Left forelimb (tissue), 1 donor: ENCODE measurements at places on chromosomes 11 and 22.

DNA sequence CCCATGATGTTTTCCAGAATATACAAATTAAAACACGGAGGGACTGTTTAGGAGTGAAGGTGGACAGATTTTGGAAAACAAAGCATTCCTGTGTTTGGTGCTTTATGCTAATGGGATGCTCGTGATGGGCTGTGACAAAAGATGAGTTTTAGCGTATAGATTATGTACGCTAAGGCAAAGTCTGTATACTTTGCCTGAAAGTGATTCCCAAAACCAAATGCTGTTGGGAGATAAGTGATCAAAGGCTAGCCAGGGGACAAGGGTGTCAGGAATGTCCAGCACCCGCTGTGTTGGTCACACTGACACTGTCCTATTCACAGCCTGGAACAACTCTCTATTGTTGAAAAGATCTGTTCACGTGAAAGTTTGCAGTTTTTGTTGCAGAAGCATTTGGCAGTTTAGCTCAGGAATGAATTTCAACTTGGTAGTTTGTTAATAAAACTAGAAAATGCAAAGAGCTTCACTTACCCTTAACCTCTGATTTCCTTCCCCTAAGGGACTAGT, 1.5 kb downstream of the JAM3 start:
- no peak for DNase-seq

DNA sequence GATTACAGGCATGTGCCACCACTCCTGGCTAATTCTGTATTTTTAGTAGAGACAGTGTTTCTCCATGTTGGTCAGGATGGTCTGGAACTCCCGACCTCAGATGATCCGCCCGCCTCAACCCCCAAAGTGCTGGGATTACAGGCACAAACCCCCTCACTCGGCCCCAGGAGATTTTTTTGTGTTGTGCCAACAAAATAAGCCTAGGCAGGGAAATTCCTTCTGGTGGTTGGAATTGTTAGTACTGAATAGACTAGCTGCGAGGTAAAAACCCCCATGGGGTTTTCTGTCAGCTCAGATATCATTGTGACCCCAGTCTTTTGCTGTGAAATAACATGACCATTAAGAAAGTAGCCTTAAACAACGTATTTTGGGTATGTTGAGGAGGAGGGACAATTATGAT, 144.9 kb downstream of the BCR start:
- DNase-seq: no peak

- DNase-seq: no peak
These were observed 116.9 kb downstream of the SIK3 start for GRCh38 chr11:116981266-116981885.

GRCh38 chr22:23074451-23074850, 4.1 kb downstream of the GNAZ start:
- no peak for DNase-seq

- no peak for DNase-seq
These were observed 36.0 kb downstream of the ART5 start for GRCh38 chr11:3605771-3606203.

GRCh38 chr22:44583854-44584253, 85.8 kb upstream of the RTL6 start:
- DNase-seq: peak; percentile 58

DNA sequence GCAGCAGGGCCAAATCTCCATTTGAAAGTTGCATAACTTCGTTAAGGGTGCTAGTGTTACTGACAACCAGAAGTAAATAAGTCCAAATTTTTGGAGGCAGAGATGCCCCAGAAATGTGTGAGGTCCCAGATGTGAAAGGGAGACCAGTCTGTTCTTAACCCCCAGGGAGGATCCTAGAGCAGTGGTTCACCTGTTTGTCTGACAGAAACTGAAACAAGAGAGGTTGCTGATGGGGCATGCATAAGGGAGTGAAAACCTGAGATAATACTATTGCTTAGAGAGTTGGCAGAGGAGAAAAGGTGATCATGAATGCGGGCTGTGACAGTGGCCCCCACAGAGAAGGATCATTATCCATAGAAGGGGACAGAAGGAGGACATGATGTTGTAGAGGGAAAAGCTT, 3.8 kb downstream of the CBLIF start:
- no peak for DNase-seq

DNA sequence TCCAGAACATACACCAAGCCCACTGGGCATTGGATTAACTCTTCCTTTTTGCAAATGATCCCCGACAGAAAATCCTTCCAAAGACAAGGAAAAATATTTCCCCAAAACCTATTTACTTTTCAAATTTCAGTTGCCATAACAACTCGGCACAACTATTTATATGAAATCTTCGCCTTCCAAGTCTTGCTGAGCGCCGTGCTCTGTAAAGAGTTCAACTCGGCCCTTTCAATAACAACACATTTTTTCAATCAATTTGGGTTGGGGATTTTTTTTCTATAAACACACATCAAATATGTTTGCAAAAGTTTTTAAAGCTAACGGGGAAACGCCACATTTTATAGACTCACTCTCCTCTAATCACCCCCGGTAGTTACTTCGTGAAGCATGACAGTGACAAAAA, 333.8 kb downstream of the MN1 start:
- DNase-seq: no peak

DNA sequence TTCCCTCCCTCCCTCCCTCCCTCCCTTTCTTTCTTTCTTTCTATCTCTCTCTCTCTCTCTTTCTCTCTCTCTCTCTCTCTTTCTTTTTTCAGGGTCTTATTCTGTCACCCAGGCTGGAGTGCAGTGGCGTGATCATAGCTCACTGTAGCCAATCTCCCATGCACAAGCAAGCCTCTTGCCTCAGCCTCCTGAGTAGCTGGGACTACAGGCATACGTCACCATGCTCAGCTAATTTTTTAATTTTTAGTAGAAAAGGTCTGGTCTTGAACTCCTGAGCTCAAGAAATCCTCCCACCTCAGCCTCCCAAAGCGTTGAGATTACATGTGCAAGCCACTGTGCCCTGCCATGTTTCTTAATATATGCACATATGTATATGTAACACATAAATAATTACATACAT, 19.0 kb downstream of the TSKU start:
- no peak for DNase-seq

GRCh38 chr11:77345621-77346020, 44.1 kb upstream of the GDPD4 start:
- DNase-seq: no peak

GRCh38 chr11:114559425-114560310, at the start of gene NXPE1:
TSS of gene NXPE1 (minus strand) at chr11:114559881. CDS start at chr11:114551201, 8,680 bp downstream.
- no peak for DNase-seq

GRCh38 chr11:73804712-73805111, 17.0 kb downstream of the MRPL48 start:
- DNase-seq: no peak

DNA sequence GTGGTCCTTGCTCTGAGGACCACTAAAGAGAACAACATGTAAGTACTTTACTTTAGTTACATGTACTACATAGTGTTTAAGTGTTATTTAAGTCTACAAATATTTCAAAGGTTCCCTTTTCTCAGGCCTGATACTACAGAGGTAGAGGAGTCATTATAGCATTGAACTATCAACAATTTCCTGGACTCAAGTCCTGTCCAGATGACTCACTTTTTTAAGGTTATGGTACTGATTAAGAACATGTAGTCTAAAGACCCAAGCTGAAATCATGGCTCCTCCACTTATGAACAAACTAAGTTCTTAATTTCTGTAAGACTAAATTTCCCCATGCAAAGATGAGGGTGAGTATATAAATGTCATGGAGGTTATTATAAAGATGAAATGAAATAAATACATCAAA, 74.7 kb downstream of the NARS2 start:
- no peak for DNase-seq

DNA sequence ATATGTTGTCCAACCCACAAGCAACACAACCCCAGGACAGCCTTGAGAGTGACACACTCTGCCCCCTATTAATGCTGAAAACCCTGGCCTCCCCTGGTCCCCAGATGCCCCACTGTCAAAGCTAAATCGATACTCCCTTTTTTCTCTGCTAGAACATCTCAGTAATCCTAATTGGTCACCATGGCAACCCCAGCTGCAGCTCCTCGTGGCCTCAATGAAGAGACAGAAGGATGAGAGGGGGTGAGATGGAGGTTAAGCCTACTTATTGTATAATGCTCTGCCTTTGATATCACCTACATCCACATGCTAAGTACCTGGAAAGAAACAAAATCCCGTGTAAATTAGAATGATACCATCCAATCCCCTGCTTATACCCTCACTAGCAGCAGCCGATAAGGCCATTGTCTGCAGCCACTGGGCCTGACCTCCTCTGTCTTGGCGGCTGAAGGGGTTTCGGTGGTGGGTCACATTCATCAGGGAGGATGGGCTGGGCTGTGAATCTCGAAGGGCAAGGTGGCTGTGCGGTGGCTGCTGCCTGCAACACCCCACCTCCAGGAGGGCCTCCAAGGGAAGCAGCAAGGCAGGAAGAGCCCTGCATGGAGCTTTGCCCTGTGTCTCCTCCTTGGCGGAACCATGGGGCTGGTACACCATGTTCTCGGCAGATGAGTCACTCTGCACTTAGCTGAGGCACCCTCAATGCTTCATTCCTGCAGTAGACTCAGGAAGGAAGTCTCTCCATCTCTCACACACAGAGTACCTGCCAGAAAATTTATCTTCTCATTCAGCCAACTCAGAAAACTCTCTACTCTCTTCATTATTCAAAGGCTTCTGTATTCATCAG, 399.5 kb downstream of the BUD13 start:
- no peak for DNase-seq

DNA sequence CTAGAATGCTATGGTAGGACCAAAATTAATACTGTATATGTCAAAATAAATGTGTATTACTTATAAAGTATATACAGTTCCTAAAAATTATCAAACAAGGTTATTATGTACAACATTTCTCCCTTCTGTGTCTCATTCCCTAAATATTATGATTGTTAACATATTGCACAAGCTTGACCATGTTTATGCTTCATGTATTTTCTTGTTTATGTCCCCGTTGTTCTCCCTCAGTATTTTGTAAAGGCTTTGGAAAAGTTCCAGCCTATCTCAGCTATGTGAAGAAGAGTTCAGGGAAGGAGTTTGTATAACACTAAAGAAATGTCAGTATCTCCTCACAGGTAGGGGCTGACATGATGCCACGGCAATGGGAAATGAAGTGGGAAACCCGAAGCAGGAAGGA, 19.6 kb downstream of the ADM start:
- DNase-seq: no peak

GRCh38 chr22:38843201-38843656, 599 bp downstream of the NPTXR start:
- DNase-seq: peak; percentile 84

DNA sequence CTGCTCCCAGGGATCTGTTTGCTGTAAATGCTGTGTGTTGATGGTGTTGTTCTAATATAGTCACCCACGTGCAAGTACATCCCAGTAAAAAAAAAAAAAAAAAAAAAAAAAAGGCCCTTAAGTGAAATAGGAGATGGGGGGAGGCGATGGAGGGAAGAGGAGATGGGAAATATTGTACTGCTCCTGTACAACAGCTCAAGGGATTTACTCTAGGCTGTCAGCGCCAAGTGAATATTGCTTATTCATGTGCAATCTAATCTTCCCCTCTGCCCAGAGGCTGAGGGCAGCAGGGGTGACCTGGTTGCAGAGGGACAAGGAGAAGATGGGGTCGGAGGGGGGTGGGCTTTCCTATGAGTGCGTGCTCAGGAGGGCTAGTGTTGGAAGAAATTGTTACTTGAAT, 206.2 kb upstream of the CADM1 start:
- no peak for DNase-seq

DNA sequence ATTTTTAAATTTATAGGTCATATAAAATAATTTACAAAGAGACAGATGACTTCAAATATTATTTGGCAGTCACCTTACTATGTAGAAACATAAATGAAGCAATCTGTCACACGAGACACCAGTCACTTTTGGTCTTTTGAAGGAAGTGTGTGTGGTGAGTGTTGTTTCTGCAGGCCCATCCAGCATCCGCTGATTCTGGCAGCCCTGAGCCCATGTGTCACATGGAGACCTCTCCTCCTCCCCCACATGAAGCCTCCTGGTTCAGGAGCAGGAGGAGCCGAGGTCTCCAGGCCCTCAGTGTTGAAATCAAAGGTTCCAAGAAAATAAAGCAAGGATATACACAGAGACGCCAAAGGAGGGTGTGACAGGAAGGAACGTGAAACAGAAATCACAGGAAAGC, 60.1 kb downstream of the ARFGAP3 start:
- DNase-seq: peak; percentile 18

DNA sequence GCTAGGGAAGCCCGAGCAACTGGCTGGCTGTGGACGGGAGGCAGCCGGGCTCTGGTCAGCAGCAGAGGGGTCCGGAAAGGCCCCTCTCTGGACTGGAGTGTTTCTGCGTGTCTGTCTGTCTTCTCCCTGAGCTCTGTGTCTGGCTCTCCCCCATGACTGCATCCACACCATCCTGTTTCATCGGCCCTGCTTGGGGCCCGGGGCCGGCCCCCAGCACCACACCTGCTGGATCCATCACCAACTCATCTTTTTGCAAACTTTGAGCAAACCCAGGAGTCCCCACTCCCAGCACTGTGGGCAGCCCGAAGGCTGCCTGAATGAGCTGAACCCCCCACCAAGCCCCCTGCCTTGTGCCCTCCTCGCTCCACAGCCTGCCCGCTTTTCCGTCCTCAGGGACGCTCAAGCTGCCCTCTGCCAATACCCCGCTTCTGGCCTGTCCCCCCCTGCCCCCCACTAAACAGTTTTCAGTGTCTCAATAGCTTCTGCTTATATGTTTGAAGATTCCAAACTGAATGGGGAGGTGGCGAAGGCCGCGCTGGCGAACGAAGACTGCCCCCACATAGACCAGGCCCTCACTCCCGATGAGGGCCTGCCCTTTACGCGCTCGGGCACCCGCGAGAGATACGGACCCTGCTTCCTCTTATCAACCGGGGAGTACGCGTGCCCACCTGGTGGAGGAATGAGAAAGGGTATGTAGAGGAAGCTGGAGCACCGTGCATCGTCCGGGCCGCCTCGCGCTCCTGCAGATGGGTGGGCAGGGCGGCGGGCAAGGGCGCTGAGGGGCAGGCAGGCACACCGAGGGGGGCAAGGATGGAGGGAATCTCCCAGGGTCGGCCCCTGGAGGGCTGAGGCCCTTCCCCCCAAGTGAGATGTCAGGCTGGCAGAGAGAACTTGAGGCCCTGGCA, 44.6 kb downstream of the KCNC1 start:
- no peak for DNase-seq

DNA sequence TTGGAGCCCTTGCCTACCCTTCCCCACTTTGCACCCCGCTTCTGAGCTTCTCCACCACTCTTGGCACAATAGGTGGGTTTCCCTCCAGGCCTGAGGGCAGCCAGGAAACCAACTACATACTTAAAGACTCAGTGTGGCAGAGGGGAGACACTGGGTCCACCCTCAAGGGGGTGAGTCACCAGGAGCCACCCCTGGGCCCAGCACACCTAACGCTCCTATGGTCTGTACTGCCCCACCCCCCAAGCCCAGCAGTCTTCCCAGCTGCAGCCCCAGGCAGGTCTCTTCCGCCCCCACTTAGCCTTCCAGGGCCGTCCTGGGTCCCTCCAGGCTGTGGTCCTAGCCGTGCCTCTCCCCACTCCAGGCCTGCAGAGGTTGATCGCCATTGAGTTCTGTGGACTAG, 3.2 kb upstream of the TMPRSS13 start:
- no peak for DNase-seq

DNA sequence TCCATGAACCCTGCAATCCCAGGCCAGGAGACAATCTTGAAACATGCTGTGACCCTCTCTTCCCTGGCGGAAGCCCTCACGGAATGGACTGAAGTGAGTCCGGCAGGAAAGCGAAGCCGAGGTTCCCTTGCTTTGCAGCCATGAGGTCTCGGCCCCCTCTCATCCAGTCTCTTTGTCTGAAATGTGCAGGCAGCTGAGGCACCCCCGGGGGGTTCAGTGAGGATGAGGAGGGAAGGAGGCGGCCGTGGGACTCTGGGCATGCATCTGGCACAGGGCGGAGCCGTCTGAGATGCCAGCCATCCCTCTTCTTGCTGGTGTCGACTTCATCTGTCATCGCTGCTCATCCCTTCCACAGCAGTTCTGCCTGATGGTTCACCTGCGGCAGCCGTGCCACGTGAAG, 1485.7 kb downstream of the BRD1 start:
- DNase-seq: no peak
